ENCODE measurements at places on chromosomes 11 and 22.

DNA sequence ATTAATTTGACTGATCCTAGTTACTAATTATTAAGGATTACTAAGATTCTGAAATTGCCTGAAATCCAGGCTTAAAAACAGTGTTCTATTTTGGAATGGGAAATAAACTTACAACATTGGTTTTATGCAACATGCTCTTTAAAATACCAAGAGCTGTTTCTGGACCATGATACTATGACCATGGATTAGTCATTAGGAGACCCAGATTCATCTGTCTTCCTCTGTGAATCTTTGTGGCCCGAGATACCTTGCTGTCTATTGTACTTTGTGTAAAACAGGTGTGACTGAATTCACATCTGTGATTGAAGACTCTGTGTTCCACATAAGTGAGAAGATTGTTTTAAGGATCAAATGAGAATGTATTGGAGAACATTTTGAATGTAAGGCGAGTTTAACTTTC is 98.8 kb downstream of the HSD17B12 start:
- DNase-seq, result no peak

DNA sequence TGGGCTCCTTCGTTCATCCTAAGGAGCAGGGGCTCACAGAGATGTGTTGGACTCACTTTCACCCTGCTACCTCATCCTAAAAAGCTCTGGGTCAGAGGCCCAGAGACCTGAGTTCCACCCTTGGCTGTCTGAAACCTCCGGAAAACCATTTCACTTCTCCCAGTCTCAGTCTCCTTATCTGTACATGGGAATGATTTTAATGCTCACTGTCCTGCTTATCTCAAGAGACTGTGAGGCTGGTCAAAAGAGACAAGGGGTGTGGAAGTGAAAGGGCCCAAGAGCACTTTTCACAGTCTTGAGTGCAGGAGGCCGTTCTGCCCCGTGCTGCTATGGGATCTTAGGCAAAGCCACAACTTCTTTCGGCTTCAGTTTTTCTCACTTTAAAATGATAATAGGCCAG is 13.2 kb upstream of the NPAS4 start:
- no peak for DNase-seq

DNA sequence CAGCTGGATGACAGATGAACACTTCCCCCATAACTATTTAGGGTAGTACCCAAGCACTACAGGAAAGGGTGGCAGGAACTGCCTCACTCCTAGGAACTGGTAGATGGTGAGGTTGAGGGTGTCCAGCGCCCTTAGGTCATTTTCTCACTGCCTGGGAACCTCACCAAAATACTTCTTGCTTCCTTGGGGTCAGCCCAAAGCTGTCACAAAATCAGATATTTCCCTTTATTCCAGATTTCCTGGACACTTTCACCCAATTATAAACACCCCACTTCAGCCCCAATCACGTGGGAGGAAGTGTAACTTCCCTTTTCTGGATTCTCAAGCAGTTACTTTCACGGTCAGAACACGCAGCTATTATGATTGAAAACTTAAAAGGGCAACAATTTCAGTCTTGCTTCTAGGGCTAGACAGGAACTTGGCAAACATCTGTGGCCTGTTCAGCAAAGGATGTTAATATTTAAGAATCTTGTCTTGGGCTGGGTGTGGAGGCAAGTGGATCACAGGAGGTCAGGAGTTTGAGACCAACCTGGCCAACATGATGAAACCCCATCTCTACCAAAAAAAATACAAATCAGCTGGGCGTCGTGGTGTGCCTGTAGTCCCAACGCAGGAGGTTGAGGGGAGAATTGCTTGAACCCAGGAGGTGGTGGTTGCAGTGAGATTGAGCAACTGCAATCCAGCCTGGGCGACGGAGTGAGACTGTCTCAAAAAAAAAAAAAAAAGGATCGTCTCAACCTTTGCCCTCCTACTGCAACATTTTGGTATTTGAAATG is 4.0 kb downstream of the FTH1 start:
- DNase-seq, result no peak

GRCh38 chr11:33444835-33445594 is 187.8 kb downstream of the HIPK3 start:
- no peak for DNase-seq

DNA sequence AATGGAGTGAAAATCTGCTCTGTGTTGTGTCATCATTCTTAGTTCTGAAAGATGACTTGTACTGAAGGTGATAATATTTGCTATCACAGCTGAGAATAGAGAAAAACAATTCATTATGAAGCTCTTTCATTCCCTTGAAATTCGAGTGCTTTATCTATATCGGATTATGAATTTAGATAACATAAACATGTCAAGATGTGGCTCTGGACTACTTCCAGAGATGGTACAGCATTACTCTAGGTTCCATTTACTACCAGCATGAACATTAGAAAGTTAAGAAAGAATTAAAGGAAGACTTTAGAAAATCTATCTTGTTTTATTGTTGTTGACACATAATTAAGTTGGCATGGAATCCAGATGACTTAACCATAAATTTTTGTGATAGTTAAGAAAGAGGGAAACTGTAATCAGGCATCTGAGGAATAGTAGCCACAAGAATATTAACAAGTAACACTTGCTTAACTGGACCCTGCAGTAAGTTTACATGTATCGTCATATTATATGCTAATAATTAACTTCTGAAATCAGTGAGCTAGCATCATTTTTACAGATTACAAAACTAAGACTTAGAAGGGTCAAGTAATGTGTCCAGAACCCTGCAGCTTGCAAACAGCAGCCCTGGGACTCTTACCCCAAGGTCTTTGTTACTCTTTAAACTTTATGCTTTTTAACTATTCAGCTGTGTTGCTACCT is 182.6 kb downstream of the DDX10 start:
- DNase-seq, result no peak

DNA sequence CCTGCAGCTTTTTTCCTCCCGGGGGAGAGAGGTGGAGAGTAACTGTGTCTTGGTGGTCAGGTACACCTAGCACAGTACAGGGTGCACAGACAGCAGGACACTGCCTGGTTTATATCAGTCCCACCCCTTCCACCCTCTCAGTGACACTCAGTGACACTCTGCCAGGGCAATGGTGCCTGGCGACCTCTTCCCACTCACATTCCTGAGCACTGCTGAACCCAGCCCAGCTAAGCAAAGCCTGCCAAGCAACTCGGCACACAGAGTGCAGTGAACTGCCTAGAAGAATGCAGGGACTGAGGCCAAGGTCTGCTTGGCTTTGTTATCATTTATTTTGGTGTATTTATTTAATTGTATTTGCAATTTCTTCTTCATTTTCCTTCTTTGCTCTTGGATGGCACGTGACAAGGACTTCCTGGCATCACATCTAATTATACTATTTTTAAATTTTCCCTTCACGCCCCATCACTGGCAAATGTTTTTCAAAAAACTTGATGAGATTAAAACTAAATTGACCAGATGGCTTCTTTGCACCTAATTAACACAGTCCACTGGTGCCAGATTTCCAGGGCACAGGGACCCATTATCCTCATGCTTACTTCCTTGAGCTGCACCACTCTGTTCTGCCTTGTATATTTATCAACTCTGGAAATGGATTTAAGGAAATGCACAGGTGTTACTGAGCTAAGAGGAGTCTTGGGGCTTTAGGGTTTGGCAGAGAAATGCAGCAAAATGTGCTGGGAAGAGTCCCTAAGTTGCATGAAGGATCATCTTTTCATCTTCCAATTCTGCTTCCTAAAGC is 205.6 kb downstream of the ADAMTS15 start:
- no peak for DNase-seq

GRCh38 chr11:9827708-9828107 is 163.8 kb downstream of the SWAP70 start:
- no peak for DNase-seq

All from stimulated activated CD4-positive, alpha-beta T cell treated with anti-CD3 and anti-CD28 coated beads, Interleukin-12 subunit alpha, Interleukin-12 subunit beta, amount 100 ng/mL, for 24 hours (primary cell).